ENCODE measurements at places on chromosomes 5 and 9.

- no peak for DNase-seq
These were observed 2.0 kb downstream of the PIK3R1 start for GRCh38 chr5:68217528-68217927.

DNA sequence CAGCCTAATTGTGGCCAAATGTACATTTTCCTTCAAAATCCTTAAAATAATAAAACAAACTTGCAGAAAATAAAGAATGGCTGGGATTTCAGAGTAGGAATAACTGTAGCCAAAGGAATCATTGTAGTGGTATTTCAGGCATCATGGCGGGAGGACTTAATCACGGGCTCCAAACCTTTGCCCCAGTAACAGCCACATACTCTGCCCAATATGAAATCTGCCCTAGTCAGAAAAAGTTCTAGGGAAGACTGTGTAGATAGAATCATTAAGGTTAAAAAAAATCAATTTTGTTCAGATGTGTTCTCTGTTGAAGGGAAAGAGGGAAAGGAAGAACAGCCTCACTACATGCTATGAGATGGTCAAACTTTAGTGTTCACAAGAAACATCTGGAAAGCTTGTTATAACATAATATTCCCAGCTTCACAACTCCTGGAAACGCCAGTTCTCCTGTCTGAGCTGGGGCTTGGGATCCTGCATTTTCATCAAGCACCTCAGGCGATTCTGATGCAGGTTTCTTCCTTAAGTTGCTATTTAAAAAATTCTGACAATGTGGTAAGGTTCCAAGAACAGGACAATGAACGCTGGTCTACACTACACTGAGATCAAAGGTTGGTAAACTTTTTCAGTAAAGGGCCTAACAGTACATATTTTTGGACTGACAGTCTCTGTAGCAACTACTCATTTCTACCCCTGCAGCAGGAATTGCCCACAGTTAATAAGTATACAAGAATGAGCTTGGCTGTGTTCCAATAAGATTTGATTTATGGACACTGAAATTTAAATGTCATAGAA, 87.9 kb downstream of the CEMIP2 start:
- DNase-seq, result no peak

DNA sequence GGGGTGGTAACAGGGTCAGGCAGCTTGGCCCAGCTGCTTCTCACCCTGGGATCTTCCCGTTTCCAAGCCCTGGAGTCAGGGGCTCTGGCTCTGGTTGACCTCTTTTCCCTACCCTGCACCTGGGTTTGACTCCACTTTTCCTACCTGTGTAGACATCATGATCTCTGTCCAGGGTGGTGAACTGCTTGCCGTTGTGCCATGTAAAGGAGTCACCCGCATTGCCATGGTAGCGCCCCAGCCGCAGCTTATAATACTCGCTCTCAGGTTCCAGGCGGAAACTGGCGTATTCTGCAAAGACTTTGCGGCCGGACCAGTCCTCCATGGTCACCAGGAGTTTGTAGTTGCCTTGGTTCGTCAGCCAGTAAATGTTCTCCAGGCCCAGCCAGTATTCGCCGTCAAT, 30.9 kb downstream of the ANGPTL2 start:
- no peak for DNase-seq

DNA sequence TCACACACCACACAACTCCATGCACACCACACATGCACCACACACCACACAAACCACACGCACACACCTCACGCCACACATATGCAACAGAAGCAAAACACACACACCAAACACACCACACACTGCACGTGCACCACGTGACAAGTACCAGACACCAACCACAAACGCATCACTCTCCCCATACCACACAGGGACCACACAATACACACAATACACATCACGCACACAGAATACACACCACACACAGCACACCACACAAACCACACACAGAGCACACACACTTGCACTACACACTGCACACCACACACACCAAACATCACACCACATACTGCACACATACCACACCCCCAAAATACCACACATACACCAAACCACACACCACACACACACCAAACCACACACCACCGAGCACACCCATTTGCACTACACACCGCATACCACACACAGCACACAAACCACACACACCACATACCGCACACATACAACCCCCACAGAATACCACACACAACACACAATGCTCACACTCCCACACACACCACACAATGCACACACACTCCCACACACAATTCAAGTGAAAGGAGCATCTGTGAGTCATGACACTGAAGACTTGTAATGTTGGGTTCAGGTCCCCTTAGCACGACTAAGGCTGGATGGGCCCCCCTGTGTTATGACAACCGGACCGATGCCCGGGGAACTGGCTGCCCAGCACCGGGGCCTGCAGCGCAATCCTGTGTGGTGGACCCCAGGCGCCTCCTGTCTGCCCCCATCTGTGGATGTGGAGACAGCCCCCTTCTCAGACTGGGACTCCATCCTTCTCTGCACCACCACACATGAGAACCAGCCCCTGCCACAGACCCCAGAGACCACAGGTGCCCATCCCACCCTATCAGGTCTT, 6.0 kb upstream of the ZDHHC11 start:
- no peak for DNase-seq

GRCh38 chr9:98921732-98922131, 22.0 kb upstream of the COL15A1 start:
- no peak for DNase-seq

DNA sequence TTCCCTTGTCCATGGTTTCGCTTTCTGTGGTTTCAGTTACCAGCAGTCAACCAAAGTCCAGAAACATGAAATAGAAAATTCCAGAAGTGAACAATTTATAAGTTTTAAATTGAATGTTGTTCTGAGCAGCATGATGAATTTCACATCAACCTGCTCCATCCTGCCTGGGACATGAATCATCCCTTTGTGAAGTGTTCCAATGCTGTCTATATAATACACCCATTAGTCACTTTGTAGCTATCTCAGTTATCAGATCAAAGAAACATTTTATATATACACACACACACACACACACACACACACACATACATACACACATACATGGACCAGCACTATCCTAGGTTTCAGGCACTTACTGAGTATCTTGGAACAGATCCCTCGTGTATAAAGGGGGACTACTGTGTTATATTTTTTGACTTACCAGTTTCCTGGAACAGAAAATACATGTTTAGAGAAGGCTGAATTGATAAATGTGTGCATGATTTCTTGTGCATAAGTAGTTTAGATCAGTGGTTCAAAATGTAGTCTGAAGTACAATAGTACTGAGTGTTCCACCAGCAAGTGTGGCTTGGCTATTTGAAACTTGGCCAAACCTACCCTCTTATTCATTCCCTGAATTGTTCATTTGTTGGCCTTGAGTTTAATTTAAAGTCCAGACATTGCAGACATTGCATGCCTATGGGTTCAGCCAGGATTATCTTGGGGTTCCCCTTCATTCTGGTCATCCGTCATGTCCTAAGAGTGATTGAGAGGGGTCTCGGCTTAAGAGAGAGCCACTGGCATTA, 510.0 kb downstream of the GADD45G start:
- no peak for DNase-seq

- no peak for DNase-seq
These were observed 56.9 kb upstream of the VCAN start for GRCh38 chr5:83414601-83415000.

GRCh38 chr9:136629001-136629878, 33.5 kb upstream of the EGFL7 start:
- no peak for DNase-seq

DNA sequence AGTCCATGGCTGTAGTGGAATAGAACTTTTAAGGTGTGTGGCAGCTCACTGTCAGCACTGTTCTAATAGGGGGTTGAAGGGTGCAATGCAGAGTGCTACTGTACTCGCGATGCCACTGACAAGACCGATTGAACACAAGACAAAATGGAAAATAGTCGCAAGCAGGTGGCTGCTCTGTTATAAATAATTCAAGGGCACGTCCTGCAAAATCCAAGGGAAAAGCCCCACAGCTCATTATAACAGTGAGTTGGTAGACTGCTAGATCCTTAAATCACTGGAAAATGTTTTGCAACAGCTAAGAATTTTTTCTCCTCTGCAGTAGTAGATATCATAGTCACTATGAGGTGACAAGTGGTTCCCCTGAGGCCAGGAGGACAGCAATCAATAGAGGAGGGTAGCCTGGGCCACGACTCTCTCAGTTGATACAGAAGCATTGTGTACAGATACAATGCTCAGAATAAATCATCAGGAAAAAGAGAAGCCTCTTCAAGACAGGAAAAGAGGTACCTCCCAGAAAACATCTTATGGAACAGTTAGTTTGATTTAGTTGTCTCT, 926.3 kb downstream of the TLE4 start:
- DNase-seq, result no peak

DNA sequence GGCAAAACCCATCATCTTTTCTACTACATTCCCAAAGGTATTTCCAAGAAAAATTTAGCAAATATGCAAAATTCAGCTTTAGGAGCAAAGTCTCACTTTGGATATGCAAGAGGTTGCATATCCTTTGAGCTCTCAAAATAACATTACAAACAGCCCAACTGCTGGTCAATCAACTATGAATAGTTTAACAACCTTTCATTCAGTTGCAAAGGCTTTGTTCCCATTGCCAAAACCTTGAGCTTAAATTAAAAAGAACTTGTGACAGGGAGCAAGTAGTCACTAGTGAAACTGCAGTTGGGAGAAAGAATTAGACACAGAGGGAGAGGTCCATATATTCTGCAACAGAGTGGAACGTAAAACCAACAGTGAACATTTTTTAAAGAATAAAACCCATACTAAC, 8.8 kb downstream of the ZNF608 start:
- no peak for DNase-seq

- DNase-seq, result no peak
These were observed 78.8 kb downstream of the GNAQ start for GRCh38 chr9:77952635-77953328.

GRCh38 chr9:84996029-84996428, 326.5 kb downstream of the NTRK2 start:
- DNase-seq, result no peak

DNA sequence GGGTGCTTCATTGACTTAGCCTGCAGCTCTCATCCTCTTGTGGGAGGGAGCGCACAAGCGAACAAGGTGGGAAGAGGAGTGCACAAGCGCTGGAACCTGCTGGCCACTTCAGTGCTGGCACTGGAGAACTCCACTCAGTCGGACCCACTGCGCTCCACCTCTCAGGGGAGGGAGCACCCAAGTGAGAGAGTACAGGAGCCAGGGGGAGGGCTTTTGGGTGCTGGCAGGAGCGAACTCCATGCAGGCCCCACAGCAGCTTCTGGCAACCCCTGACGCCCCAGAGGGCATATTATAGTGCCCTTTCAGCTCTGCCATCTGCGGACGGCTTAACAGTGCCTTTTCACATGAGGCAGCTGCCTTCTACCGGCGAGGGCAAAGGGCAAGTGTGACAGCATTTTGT, 774.2 kb upstream of the COX7C start:
- DNase-seq, result no peak

DNA sequence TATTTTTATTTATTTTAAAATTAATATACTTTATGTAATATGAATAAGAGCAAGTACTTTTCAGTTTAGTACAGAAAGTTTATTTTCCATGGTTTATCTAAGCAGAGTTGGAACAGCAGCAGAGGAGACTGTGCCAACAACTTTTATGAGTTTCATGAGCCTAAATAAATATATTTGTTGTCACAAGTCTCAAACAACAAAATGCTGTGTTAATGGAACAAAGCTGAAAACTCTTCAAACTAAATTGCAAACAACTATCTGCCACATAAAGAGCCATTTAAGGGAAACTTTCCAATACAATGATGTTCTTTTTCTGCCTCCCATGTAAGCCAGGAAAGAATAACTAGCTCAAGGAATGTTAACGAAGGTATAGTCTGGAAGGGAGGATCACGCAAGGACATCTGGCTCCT, 96.1 kb downstream of the FBN2 start:
- no peak for DNase-seq

GRCh38 chr9:135663857-135664256, 748 bp downstream of the LCN9 start:
- no peak for DNase-seq

Data from activated naive CD4-positive, alpha-beta T cell (primary cell).